ENCODE measurements at places on chromosomes 16 and 17.

GRCh38 chr17:2170023-2170422 lies 115.1 kb downstream of the HIC1 start:
- DNase-seq, result no peak

GRCh38 chr16:684071-684794 lies at the start of gene JMJD8:
TSS of gene JMJD8 (minus strand) at chr16:684334. CDS start at chr16:684319, 15 bp downstream.
- peak; percentile 88 for DNase-seq

GRCh38 chr17:2542056-2542455 lies 30.4 kb upstream of the METTL16 start:
- DNase-seq, result no peak

DNA sequence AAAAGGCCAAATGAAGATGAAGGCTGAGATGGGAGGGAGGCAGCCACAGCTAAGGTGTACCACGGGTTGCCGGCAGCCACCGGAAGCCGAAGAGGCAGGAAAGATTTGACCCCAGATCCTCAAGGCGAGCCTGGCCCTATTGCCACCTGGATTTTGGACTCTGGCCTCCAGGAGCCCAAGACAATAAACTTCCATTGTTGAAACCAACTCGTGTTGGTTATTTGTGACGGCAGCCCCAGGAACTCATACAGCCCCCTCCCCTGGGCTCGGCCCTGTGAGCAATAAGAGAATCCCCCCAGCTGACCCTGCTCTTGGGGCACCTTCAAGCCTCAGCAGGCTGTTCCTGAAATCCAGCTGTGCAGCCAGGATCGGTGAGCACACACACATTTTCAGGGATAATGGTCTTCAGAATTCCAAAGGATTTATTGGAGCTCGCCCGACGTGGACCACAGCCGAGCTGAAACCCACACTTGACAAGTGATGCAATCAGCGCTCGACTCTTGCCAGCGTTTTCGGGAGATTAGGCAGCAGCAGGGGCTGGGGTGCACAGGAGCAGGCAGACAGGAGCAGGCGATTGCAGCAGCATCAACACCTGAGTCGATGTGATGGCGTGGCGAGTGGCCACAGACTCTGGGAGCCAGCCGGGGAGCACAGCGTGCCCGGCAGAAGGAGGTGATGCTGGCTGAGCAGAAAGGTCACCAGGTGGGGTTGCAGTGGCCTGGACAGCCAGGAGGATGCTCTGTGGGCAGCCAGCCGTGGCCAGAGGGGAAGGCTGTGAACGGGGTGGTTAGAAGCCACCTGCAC lies 22.4 kb upstream of the CBX4 start:
- no peak for DNase-seq

GRCh38 chr17:68013385-68013784 lies 17.1 kb upstream of the C17orf58 start:
- DNase-seq, result no peak

DNA sequence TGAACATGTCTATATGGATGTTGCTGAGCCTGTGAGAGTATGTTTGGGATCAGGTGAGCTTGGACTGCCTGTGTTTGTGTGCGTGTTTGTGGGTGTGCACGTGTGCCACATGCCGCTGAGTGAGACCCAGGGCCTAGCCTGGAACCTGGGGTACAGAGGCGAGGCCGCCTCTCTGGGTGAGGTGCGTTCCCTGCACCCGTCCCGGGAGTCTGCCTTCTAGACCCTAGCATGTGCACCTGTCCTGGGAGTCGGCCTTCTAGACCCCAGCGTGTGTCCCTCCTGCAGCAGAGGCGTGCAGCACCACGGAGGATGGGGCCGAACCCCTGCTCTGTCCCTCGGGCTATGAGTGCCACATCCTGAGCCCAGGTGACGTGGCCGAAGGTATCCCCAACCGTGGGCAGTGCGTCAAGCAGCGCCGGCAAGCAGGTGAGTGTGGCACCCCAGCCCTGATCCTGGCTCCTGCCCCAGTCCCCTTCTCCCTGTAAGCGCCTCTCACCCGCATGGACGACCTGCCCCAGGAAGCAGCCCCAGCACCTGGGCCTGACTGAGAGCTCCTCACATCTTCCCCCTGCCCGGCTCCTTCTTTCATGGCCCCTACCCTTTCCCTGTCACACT lies 24.6 kb downstream of the WFDC1 start:
- no peak for DNase-seq

- DNase-seq, result no peak
Measured at GRCh38 chr17:42706732-42707131, 24.4 kb downstream of the CNTNAP1 start.

GRCh38 chr16:46743232-46743719 lies 4.9 kb downstream of the MYLK3 start:
- no peak for DNase-seq

GRCh38 chr16:3266873-3267537 lies 10.6 kb upstream of the MEFV start:
- DNase-seq, result no peak

- no peak for DNase-seq
Measured at GRCh38 chr16:89981414-89981813, 32.9 kb downstream of the DEF8 start.

DNA sequence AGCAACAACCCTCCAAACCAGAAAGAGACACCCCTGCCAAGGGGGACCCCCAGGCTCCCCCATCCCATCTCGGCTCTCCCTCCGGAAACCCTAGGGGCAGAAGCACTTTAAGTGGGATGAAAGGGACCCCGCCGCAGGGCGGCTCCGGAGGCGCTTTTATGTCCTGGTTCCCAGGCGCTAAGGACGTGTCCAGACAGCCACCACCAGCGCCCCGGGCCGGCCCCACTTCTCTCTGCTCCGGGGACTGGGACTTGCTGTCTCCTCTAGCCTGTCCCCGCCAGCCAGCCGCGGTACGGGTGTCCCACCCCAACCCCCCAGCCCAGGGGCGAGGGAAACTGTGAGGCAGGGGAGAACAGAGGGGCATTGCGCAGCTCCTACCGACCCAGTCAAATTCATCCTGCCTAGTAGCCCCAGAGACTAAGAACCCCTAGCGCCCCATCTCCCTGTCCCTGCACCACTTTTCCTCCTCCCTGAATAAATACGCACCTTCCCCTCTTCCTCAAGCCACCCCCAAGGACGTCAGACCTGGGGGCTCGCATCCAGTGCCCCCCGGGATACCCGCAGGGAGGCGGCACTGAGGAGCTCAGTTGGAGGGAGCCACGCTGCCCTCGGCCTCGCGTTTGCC lies 4.1 kb downstream of the SP6 start:
- no peak for DNase-seq

DNA sequence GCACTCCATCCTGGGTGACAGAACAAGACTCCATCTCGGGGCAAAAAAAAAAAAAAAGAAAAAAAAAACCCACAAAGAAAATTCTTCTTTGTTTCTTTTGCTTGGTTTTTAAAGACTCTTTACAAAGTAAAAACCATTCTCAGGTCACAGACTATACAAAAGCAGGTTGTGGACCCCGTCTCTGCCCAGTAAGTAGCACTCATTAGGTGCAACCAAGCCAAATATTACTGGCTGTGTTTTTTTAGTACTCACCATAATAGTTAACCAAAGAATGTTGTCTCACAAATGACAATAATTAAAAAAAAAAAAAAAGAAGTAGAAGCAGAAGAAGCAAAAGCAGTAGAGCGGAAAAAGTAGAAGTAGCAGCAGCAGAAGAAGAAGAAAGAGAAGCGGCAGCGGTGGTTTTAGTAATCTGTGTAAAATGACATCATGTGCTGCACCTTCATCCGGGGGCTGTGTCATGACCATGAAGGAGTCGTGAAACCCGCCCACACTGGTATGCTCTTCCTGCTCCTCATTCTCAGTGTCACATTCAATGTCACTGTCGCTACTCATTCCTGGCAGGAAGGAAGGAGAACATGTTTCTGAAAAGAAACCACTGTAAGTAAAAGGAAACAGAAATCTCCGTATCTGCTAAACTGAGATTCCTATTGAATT lies 105.4 kb downstream of the TRIM37 start:
- peak; percentile 34 for DNase-seq

- DNase-seq, result no peak
Measured at GRCh38 chr16:79194291-79194690, 406.2 kb downstream of the MAF start.

GRCh38 chr17:31535581-31535981 lies 144.1 kb downstream of the RAB11FIP4 start:
- DNase-seq, result no peak

- no peak for DNase-seq
Measured at GRCh38 chr17:2250140-2251095, 53.2 kb downstream of the SMG6 start.

DNA sequence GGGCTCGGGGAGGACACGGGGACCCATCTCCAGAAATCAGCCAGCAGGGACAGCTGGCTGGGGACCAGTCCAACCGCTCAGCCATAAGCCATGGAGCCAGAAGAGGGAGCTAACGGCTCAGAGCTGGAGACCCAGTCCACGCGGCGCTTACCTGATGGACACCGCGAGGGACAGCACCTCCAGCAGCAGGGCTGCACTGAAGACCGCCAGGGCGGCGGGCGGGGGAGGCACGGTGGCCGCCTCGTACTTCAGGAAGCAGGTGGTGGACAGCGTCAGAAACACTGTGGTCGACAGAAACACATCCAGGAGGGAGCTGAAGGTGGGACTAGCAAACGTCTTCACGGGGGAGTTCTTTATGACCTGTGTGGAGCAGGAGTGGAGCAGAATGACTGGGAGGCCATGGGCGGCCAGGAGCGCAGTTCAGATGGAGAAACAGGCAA lies 102.6 kb upstream of the CREBBP start:
- DNase-seq, result peak; percentile 64

GRCh38 chr16:48335961-48336360 lies 49.3 kb downstream of the SIAH1 start:
- DNase-seq, result no peak
